ENCODE measurements at places on chromosomes 16 and 17.

GRCh38 chr17:68771867-68772515, 170.8 kb upstream of the FAM20A start:
- no peak for DNase-seq

DNA sequence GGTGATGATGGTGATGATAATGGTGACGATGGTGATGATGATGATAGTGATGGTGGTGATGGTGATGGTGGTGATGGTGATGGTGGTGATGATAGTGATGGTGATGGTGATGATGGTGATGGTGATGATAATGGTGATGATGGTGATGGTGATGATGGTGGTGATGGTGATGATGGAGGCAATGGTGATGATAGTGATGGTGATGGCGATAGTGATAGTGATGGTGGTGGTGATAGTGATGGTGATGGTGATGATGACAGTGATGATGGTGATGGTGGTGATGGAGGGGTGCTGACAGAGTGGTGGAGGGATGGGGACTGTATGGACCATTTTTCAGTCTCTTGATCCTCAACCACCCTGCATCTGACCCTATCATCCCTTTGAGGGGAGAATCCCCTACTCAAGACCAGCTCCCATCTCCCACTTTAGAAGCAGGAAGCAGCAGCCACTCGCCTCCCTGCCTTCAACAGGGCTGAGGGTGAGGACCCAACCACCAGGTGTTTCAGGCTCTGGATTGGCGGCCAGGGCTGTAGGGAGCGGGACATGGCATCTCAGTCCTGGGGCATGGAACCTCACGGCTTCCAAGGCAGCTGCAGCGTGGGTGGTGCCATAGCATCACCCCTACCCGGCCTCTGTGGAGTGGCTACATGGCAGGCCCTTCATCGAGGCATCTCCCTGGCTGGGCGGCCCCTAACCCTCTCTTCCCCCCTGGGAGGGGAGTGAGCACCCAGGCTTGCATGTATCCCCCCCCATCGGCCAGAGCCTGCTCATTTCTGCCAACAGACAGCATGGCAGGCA, 4.5 kb downstream of the FSCN2 start:
- no peak for DNase-seq

- no peak for DNase-seq
Observed at GRCh38 chr17:21508211-21508610, 132.1 kb downstream of the KCNJ12 start.

DNA sequence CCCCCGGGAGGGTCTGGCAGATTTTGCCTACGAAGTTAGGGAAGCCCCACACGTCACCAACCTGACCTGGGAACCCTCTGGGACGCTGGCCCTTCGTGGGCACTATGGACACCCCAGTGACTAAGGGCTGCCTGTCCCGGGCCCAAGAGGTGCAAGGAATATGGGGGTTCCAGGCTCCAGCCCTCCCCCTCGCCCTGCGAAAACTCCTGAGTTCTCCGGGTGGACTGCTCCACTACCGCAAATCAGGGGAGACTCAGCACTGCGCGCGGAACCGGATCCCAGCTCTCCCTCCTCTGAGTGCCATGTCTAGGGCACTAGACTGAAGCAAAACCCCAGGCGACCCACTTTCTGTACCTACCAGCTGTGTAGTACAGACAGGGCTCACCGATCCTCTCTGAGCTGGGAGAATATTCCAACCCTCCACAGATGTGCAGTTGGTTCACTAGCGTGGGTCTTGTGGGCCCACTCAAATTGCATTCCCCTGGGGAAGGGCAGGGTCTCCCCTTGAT, at the start of gene ARL5C:
Gene ARL5C (minus strand): TSS at position 321 of the 509 bp plus-strand sequence. CDS start 401 bp downstream, outside the sequence.
- no peak for DNase-seq

DNA sequence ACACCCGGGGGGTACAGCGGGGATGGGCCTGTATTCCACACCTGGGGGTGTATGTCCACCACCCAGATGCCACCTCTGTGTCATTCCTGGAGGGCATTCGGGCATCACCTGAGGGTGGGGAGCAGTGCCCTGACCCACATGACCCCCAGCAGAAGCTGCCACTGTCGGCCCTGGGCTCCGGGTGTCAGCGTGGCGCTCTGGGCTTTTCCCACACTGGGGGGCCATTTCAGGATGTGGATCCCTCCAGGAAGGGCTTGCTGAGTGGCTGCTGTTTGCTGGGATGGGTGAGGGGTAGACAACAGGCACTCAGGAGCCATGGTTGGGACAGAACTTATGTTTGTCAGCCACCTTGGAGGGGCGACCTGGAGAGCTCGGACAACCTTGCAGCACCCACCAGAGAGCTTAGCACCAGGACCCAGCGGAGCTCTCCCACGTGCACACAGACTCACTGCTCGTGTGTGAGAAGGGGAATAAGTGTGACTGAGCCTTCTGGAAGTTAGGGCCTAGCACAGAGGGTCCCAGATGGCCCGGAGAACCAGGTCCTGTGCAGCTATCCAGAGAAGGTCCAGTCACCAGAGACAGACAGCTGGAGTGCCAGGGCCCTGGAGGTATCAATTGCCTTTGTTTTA, 102.7 kb downstream of the METRNL start:
- no peak for DNase-seq

GRCh38 chr17:76318586-76318985, 10.5 kb upstream of the QRICH2 start:
- DNase-seq, result no peak

- DNase-seq, result no peak
Observed at GRCh38 chr17:48882272-48882671, 10.3 kb upstream of the ATP5MC1 start.

All from stimulated activated CD8-positive, alpha-beta memory T cell treated with anti-CD3 and anti-CD28 coated beads, Interleukin-15, amount 100 ng/mL, for 24 hours (primary cell).